GM04503 (cell line): ENCODE measurements at places on chromosomes 3 and 15.

DNA sequence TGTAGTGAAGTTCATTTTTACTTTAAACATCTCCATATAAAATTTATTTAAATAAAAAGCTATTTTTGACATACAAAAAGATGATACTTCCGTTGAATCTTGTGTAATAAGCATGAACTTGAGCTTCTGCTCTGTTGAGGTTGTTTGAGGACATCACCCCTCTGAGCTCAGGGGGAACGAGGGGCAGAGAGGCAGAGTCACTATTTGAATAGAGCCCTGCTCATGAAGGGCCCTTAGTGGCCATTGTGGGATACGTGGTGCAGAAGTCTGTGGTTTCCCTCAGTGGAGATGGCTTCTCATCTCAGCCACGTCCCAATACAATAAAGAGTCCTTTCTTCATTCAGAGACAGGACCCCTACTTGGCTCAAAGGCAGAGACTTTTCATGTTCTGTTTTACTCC is 10.6 kb downstream of the CEMIP start:
- no peak for DNase-seq

DNA sequence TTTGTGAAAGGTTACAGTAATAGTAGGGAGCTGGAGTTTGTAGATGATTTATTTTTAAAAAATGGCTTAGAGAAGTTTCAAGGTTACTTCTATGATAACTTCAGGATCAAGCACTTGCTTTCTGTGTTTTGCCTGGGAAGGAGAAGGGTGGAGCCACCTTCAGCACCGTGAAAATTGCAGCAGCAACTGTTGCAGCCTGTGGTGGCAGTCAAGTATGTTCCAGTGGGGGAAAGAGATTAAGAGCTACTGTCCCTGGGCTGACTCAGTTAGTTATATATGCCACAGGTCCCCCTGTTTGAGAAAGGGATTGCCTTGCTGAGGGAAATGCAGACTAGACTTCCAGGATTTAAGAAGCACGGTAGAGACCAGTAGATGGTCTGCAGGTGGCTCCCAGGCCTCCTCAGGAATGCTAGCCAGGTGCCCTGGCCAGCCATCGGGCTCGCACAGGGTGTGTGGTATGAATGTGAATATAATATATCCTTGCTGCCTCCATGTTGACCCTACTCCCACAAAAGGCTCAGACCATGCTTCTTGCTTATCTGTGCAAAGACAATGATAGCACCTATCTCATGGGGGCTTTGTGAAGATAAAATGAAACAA is 389.5 kb downstream of the CACNA2D3 start:
- no peak for DNase-seq

DNA sequence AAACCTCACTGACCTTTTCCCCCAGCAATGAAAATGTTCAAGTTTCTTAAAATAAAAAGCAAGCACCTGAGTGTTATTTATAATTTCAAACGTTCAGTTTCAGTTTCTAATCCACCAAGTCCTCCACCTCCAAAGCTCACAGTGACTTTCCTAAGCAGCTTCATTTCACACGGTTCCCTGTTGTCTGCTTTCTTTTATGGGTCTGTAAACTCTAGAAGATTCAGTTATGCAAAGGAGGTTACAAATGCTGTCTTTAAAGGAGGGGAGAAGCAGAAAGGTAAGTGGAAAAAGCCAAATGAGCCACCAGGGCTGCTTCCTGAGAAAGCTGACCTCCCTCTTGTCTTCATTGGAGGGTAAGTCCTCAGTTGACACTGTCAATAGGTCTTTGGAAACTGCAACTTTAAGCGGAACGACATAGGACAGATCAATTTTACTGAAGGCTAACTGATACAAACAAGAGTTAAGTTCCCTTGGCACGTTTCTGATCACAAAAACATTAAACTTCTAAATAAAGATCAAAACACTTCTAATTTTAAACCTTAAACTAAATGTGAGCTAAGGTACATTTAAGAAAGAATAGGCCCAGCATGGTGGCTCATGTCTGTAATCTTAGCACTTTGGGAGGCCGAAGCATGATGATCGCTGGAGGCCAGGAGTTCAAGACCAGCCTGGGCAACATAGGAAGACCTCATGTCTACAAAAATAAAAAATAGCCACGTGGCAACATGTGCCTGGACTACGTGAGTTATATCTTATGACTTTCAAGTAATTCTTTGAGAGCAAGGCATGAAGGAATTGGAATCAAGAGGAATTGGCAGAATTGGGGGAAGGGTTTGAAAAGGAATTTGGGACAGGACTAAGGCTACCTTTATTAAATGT is 151.9 kb upstream of the UBE2E1 start:
- no peak for DNase-seq

DNA sequence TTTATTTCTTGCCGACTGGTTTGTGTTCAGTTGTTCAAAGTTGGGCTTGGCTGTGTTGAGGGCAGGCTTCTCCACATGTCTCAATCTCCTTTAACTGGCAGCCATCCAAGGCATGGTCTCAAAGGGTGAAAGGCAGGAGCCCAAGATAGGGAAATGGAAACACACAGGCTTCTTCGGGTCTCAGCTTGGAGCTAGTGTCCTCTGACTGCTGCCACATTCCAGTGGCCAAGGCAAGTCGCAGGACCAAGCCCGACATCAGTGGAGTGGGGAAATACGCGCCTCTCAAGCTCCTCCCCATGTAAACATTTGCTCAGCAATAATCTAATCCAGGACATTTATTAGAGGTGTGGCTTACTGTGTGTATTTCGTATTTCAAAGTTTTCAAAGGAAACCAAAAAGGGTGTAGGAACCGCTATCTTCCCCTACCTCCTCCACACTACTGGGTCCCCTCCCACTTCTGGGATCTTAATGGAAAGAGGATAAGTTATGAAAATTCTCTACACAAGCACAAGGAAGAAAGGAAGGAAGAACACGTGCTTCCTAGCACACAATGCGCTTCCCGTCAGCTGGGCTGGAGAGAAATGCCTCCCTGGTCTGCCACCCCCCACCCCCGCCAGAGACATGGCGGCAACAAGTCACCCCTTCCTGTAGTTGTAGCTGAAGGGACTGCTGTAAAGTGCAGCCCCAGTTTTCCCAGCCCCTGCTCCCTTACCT is 181.7 kb downstream of the FAM43A start:
- DNase-seq, result no peak

DNA sequence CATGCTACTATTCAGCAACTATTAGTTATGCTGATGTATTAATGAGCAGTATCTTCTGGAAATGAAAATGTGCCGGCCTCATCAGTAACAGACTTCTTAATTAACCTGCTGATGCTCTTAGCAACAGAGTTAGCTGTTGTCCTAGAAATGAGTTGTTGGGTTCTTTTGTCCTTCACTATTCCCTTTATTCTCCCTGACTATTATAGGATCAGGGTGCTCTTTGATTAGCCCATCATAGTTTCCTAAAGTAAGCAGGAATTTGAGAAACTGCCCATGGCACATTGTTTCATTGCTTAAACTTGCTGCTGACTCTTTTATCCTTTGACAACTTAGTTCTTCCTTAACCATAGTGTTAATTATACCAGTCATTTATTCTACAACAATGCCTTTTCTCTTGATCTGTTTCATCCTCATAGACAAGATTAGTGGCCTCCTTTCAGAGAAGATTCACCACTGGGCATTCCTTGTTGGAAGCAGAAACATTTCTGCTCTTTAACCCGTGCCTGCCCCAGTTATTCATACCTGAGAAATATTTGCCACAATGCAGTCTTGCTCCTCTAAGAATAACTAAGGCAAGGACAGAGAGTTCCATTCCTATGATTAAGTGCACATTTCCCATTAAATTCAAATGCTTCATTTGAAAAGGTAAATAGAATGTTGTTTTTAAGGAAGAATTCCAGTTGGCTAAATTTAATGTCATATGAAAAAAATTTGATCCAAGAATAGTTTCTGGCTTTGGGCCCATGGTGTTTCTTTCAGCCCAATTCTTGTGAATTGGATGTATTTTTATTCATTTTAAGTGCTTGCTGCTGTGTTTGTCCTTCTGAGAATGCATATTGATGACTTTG is 573.3 kb upstream of the TBL1XR1 start:
- DNase-seq, result no peak

GRCh38 chr3:196942915-196943277 is 568 bp upstream of the NCBP2 start:
- no peak for DNase-seq

- DNase-seq, result no peak
Measured at GRCh38 chr15:85312486-85312885, 67.9 kb upstream of the AKAP13 start.

GRCh38 chr3:37992271-37993066 is 1.9 kb downstream of the VILL start:
- DNase-seq, result no peak

GRCh38 chr15:62104401-62104800 is 37.6 kb downstream of the C2CD4A start:
- DNase-seq, result no peak

DNA sequence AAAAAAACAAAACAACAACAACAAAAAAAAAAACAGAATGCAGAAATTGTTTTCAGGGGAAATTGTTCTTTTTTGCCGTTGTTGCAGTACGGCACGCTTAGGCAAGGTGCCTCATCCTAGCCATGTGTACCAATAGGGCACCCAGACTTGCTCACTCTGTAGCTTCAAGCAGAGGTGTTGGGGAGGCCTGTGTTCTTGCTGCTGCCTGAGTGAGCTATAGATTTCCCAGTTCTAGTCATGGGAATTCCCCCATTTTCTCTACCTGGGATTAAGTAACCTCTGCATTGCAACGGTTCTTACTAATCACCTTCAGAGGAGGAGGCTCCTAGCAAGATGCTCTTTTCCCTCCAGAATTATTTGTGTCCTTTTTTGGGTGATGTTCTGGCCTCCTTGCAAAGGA is 12.9 kb upstream of the PARL start:
- DNase-seq, result no peak

DNA sequence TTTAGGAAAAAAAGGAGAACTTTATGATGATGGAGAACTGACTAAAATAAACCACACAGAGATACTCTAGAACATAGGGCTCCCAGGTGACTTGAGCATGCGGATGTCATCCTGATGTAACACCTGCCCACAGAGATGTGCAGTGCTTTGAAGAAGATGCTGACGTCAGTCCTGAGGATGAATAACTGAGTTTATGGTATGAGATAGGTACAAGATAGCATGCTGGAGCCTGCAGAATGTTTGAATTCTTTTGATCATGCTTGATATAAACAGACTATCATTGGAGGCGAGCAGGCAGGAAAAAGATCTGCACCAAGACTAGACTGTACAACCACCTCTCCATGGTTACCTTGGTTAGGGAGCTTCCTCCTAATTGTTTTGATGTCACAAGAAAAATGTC is 12.4 kb downstream of the CCR4 start:
- DNase-seq, result no peak

GRCh38 chr3:105527535-105527934 is 160.8 kb downstream of the ALCAM start:
- no peak for DNase-seq

DNA sequence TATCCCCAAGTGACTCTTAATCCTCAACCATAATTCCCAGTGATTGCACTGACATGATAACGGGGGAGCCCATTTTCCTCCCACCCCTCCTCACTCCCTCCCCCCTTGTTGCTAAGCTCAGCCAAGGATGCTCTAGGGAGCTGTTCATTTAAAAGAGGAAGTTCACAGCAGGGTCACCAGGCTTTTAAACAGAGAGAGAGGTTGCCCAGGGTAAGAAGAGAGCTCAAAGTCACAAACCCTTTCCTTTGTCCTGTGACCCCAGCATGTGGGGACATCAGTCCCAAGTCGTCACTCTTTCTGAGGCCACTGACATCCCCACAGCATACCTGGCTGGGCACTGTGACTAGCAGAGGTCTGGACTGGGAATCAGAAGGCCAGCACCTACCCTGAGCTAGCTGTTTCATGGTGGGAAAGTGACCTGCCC is 144.1 kb downstream of the RORA start:
- no peak for DNase-seq

GRCh38 chr3:132255041-132255745 is 62.0 kb upstream of the ACP3 start:
- peak; percentile 25 for DNase-seq

- no peak for DNase-seq
Measured at GRCh38 chr3:100354850-100355249, 20.3 kb downstream of the NIT2 start.

DNA sequence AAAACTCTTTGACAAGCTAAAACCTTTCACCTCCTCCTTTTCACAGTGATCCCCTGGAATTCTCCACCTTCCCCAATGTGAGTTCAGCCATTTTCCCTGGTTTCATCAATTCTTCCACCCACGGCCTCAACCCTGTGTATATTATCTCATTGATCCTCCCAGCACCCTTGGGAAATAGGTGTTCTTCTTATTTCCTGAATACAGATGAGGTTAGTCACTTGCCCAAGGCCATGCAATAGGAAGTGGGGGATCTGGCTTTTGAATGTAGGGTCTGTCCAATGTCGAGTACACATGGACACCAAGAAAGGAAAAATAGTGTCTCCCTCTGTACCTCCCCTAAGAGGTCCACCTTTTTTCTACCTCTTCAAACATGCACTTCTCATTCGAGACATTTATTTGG is 262.8 kb upstream of the ST8SIA2 start:
- no peak for DNase-seq

- DNase-seq, result no peak
Measured at GRCh38 chr3:188390775-188391443, 237.0 kb downstream of the LPP start.

GRCh38 chr15:58980351-58980939 is 7.0 kb upstream of the RNF111 start:
- DNase-seq, result no peak

DNA sequence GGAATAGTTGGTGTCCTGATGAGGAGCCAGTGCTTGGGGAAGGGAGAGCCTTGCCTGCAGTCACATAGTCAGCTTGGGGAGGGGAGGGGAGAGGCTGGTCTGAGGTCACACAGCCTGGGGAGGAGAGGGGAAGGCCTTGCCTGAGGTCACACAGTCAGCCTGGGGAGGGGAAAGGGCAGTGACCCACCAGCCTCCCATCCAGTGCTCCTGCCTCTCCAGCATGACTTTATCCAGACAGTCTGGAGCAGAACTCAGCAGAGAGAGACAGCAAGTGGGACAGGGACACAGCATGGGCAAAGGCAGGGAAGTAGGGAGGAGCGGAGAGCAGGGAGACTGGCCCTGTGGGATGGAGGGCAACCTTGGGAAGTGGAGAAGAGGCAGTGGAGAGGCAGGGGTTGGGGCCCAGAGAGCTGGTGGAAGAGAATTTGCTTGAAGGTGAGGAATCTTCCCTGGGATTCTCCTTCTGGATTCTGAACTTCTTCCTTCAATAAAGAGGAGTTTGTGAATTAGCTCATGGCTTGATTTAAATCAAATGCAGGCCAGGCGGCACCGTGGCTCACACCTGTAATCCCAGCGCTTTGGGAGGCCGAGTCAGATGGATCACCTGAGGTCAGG is 64.5 kb downstream of the CORO2B start:
- no peak for DNase-seq

- no peak for DNase-seq
Measured at GRCh38 chr15:31279221-31280045, 47.2 kb upstream of the KLF13 start.

- peak; percentile 51 for DNase-seq
Measured at GRCh38 chr3:177420651-177421480, 223.6 kb upstream of the TBL1XR1 start.
